ENCODE measurements at places on chromosomes 12 and 14.

DNA sequence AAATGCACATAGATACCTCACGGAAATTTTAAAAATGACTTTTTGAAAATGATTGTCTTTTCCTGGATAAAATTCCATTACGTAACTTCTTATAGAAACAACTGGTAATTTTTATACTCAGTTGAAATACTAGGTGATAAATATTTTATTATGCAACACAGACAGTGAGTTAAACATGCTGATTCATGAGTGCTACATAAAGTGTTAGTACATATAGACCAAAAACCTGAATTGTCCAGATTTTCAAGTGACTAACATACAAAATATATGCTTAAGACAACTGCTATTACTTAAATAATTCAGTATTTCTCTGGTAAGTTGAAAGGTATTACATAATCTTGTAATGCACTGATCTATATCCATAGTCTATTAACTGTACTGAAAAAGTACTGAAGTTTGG is 11.9 kb downstream of the PTPRO start:
- no peak for DNase-seq

DNA sequence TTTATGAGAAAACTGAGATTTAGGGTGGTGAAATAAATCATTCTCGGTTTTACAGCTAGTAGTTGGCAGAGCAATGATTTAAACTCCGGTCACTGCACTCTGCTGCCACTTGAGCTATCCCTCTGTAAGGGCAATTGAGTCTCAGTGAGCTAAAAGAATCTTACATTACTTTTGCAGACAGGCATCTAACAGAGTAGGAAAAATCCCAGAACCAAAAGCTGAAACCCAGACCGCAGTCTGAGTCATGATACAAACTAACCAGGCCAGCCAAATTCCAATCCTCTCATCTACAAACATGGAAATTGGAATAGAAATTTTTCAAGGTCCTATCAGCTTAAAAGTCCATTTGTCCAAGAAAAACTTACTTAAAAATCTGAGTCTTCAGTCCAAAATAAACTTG is 73.7 kb downstream of the ANKS1B start:
- no peak for DNase-seq

GRCh38 chr12:13117029-13117428 is 13.6 kb upstream of the GSG1 start:
- DNase-seq: no peak

- no peak for DNase-seq
Measured at GRCh38 chr12:3869865-3870264, 3.3 kb downstream of the PARP11 start.

- no peak for DNase-seq
Measured at GRCh38 chr14:76467711-76468155, 91.8 kb downstream of the ESRRB start.

DNA sequence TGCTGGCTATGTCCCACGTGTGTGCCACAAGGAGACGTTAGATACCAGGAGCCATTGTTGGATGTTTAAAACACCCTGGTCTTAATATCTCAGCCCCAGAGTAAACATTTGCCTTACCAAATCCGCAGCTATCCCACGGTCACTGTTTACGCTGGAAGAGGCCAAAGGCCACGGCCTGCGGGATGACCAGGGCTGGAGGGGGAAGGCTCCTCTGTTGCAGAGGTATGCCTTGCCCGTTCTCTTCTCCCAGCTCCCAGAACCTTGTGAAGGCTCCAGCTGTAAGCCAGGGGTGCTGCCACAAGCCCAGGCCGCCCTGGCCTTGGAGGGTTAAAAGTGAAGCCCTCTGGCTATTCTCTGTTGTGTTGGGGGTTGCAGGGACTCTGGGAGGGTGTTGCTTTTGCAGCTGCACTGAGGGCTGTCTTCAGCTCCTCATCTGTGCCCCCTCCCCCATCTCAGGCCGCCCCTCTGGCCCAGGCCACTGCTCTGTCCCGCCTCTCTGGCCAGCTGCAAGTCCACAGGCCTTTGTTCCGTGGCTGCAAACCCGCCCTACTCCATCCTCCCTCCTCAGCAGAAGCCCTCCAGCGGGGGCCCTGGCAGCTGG is 2.5 kb downstream of the PLEKHG3 start:
- DNase-seq: no peak

GRCh38 chr14:100786131-100786530 is 39.8 kb upstream of the MEG3 start:
- DNase-seq: no peak

GRCh38 chr12:16076557-16076956 is 165.4 kb downstream of the DERA start:
- DNase-seq: no peak

DNA sequence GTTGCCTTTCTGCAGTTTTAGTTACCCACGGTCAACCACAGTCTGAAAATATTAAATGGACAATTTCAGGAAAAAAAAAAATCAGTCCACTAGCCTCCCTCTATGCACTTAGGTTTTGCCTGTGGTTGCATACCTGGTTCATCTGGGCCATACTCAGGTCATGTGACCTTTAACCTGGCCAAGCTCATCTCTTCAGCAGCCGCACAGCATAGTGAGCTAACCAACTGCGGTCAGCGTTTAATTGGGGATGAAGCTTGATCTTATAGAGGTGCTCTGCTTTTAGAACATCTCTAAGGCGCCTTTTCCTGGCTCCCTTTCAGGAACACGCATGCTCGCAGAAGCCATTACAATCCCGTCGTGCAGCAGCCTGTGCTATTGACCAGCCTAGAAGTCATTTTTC is 177.2 kb upstream of the HMGA2 start:
- no peak for DNase-seq

GRCh38 chr14:20472536-20473169 is 3.4 kb downstream of the PNP start:
- no peak for DNase-seq

DNA sequence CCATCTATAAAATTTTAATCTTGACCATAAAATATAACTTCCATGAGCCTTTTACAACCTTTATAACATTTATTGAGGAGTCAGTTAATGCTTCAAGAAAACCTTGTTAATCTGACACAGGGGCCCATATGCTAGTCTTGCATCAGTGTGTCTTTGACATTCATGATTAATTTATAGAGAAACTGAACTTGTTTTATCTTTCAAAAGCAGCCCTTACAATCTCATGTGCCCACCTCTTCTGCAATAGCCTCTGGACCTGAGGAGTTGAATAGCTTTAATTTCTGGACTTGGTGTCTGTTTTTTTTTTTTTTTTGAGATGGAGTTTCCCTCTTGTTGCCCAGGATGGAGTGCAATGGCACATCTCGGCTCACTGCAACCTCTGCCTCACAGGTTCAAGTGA is 8.6 kb upstream of the LPCAT3 start:
- no peak for DNase-seq

DNA sequence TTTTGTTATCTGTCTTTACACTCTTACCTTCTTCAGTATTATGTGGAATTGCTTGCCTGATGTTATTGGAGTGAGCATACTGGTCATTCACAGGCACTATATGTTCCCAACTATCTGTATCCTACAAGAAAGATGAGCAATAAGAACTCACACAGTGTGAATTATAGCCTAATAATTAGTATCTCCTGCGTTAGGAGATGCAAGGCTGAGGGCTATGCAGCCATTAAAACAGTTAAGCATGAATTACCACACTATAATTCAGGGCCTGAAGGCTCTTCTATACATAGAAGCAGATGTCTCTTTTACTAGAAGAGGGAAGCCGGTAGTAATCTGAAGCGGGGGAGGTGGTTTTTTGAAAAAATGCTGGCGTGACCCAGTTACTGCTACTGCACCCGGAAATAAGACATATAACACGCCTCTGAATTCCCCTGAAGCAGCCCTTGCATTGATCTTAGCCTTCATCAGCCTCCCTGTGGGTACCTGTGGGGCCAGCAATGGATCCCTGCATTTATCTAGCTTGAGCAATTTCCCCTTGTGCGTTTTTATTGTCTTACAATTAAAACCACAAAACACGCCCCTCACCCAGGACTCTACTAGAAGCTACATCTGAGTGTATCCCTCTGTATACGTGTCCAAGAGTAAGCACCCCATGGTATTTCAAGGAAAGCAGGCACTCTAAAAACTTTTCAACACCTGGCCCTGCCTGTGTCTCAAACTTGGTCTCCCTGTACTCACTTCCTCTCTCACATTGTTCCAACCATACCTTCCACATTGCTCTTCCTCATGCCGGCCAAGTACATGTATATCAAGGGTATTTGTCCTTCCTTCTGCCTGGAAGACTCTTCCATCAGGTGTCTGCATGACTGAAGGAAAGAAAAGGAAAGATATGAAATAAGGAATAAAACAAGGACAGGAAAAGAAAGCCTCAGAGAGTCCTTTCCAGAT is 210.9 kb upstream of the ARID2 start:
- DNase-seq: peak; percentile 19

- DNase-seq: no peak
Measured at GRCh38 chr14:105421723-105422615, 2.3 kb downstream of the MTA1 start.

- DNase-seq: peak; percentile 81
Measured at GRCh38 chr14:104768437-104769323, 15.7 kb downstream of the SIVA1 start.

- DNase-seq: no peak
Measured at GRCh38 chr14:96806836-96807235, 9.7 kb downstream of the VRK1 start.

DNA sequence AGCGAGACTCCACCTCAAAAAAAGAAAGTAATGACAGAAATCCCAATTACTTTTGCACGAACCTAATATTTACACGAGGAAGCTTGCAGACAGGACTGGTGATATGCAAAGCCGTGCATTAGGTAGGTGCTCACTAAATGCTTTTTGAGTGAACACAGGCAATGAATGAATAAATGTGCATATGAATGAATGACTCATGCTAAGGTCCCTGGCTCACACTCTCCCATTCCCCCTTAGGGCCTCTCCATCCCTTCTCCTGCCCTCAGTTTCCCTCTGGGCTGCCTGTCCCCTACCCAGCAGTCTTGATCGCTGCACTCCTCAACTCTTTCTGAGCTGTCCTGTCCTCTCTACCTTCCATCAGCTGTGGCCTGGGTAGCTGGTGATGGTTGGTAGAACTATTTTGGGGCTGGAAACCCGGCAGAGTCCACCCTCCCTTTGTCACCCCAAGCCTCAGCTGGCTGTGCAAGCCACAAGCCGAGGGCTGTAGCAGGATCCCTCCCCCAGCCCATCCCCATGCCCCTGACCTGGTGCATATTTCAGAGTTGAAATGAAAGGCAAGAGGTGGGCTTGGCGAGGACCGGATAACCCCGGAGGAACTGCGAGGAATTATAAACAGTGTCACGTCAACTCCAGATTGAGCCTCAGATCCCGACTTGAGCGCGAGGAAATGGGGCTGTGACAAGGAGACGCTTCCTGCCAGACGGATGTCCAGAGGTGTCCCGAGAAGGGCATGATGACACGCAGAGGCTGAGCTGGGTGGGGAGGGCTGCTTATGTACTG is 191.7 kb upstream of the GSC start:
- DNase-seq: no peak

DNA sequence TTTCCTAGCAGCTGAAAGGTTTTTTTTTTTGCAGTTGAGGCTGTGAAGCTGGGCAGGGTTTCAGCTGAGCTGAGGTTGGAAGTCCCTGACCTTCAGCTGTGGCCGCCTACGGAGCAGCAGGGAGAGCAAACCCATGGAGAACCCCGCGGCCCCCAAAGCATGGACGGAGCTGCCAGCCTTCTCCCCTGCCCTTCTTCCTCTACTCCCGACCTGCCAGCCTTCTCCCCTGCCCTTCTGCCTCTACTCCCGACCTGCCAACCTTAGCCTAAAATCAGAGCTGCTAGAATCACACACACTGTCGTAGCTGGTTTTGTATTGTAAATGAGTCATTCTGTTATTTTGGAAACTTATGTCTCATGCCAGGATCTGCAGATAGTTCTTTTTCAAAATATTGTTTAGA is 74.6 kb downstream of the PPP2R5C start:
- DNase-seq: no peak

GRCh38 chr14:39641224-39641623 is 209.0 kb upstream of the FBXO33 start:
- DNase-seq: no peak

GRCh38 chr14:104397956-104398355 is 181.6 kb upstream of the C14orf180 start:
- DNase-seq: no peak

DNA sequence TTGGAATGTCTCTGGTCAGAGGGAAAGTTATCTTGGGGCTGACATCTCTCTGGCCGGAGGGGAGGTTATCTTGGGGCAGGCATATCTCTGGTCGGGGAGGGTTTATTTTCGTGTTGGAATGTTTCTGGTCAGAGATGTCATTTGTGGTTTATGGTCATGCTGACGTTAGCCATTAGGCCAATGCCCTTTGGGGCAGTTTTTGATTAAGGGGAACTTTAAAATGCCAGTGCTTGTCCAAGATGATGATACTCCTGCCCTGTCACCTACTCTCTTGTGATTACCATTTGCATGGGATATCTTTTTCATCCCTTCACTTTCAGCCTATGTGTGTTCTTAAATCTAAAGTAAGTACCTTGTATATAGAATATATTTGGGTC is 29.0 kb upstream of the A2M start:
- no peak for DNase-seq

DNA sequence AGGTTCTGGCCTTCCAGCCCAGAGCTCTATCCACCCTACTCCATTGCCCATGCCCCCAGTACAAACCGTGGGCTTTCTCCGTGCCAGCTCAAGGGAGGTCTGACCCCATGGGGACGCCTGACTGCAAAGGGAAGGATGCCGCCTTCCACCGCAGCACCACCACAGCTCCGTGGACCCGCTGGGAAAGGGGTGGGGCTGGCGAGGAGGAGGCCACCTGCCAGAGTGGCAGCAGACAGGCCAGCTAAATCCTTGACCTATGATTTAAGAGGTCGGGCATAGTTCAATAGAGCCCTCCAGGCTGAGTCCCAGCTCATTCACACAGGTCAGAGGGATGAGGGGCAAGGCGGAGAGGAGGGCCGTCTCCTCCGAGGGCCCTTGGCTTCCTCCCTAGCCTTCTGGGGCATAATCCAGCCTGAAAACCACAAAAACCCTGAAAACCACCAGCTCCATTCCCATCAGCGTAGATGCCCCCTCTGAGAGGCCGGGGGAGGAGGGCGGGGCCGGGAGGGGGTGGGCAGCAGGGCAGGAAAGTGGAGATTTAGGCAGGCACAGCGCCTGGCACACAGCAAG is 14.9 kb upstream of the FIGNL2 start:
- DNase-seq: no peak

- DNase-seq: no peak
Measured at GRCh38 chr14:96639550-96639949, 137.4 kb downstream of the PAPOLA start.

GRCh38 chr12:45938566-45938965 is 51.8 kb downstream of the SCAF11 start:
- DNase-seq: no peak

DNA sequence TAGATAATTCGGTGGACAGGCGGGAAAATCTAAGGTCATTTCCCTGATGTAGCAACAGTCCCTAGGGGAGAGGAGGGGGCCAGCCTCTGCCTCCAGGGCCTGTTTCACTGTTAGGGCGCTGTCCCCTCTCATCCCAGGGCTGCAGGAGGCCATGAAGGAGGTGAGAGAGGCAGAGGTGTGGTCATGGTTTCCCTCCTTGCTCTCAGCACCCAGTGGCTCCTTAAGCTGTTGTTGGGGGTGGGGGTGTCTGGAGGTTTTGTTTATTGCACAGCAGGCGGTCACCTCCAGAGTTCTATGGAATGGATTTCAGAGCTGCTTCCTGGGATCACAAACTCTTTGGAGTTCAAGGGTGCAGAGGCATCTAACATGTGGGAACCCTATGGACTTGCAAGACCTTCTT is 212.5 kb upstream of the RTL1 start:
- DNase-seq: no peak

GRCh38 chr12:119208626-119209061 is 29.9 kb downstream of the HSPB8 start:
- no peak for DNase-seq

All from stimulated activated CD4-positive, alpha-beta T cell treated with anti-CD3 and anti-CD28 coated beads, TNF-alpha, amount 100 ng/mL, for 48 hours (primary cell).